ENCODE measurements at places on chromosomes 16 and 17.

DNA sequence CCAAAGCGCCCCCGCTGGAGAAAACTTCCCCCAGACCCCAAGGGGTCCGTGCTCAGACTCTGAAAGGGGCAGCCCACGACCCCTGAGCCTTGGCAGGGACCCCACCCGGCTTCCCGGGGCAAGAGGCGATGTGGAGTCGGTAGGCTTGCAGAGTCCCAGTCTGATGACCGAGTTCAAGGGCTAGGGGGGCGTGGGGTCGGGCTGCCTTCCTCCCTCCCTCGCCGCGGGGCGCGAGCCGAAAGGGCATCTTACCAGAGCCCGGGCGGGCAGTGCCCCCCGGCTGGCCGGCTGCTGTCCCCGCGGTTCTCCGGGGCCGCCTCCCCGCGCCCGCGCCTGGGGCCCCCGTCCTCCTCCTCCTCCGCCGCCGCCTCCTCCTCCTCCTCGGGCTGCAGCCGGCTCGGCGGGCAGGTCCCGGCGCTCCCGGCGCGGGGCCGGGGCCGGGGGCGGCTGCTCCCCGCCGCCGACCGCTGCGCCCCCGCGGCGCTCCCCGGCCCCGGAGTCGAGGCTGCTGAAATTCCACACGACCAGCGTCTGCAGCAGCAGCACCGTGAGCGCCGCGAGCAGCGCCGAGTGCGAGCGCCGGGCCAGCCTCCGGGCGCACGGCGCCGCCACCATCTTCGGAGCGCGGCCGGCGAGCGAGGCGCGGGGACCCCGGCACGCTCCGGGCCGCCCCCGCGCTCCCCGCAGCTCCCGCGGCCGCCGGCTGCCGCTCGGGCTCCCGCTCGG lies 415 bp downstream of the XYLT1 start:
- no peak for DNase-seq

- DNase-seq: no peak
Measured at GRCh38 chr16:50910736-50911100, 168.8 kb downstream of the CYLD start.

DNA sequence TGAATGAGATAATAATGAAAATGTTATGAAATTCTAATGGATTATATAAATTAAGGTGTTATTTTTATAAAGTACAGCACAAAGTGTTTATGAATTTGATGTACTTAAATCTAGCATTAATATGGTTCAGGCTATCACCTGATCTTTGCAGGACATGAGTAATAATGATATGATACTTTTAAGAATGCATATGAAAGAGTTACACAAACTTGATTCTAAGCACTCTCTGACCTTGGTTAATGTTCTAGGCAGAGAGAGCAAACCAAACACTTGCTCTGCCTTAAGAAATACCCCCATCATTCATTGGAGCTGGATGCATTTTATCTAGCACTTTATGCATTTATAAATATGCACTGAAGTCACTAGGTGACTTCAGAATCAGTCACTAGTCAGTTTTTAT lies 942.2 kb upstream of the CDH8 start:
- no peak for DNase-seq

DNA sequence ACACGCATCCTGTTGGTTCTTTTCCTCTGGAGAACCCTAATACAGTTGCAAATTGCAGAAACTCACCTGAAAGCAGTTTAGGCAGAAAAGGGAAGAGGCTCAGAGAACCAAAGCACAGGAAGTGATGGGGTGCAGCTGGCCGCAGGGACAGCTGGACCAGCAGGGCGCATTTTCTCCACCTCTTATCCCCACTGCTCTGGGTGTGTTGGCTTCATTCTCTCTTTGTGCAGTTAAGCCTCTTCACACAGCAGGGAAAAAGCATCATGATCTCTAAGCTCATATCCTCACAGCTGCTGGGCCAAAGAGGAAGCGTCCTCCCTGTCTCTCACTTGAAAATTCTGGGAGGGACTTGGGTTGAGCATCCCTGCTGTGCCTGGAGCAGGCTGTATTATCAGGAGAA lies 20.0 kb upstream of the LRRC75A start:
- DNase-seq: no peak

GRCh38 chr16:57591086-57591869 lies 37.2 kb upstream of the ADGRG1 start:
- DNase-seq: no peak
